ENCODE measurements at places on chromosomes 7 and 10. TPM values are rescaled to one million over a fixed set of nuclear protein-coding genes. Genes with fewer than 3 reads are reported as not detected.

GRCh38 chr10:53957401-53957800 is 843.6 kb downstream of the PCDH15 start:
- DNase-seq = no peak

- DNase-seq = no peak
Measured at GRCh38 chr10:49072166-49072885, 43.0 kb downstream of the VSTM4 start.

GRCh38 chr10:51832652-51833383 is 133.4 kb upstream of the CSTF2T start:
- peak; percentile 80 for DNase-seq

DNA sequence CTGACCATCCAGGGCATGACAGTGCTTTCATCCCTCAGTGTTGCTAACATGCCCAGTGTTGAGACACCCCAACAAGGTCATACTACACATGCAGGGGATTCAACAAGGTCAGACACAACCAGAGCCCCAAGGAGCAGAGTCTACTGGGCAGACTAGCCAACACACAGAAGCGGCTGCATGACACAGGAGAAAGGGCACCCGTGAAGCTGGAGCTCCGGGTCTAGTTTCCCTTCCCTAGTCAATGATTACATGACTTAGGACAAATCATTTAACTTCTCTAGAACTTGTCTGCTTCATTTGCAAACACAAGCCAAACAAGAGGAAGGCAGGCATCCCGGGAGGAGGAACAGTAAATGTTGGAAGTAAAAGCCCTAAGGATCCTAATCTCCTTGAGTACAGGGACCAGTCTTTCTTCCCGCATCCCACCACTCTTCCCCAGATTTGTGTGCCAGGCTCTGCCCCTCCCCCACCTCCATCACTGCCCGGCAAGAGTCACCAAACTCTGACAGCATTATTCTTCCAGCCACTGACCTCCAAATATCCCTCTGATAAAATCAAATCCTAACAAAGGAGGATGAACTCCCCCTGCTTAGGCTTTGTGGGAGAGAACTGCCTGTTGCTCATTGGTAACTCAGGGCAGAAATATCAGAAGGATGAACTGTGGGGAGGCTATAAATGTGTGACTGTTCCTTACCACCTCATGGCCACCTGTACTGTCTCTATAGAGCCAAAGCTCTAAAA is 104.3 kb downstream of the KCNMA1 start:
- DNase-seq = peak; percentile 66

DNA sequence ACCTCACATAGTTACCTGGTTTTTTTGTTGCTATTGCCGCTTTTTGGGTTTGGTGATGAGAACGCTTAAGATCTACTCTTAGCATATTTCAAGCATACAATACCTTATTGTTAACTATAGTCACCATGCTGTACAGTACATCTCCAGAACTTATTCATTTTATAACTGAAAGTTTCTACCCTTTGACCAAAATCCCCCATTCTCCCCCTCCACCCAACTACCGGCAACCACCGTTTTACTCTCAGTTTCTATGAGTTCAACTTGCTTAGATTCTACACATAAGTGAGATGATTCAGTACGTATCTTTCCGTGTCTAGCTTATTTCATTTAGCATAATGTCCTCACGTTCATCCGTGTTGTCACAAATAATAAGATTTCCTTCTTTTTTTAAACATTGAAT is 86.7 kb upstream of the IL6 start:
- DNase-seq = no peak

- peak; percentile 67 for DNase-seq
Measured at GRCh38 chr10:61397175-61397986, 55.8 kb downstream of the TMEM26 start.

DNA sequence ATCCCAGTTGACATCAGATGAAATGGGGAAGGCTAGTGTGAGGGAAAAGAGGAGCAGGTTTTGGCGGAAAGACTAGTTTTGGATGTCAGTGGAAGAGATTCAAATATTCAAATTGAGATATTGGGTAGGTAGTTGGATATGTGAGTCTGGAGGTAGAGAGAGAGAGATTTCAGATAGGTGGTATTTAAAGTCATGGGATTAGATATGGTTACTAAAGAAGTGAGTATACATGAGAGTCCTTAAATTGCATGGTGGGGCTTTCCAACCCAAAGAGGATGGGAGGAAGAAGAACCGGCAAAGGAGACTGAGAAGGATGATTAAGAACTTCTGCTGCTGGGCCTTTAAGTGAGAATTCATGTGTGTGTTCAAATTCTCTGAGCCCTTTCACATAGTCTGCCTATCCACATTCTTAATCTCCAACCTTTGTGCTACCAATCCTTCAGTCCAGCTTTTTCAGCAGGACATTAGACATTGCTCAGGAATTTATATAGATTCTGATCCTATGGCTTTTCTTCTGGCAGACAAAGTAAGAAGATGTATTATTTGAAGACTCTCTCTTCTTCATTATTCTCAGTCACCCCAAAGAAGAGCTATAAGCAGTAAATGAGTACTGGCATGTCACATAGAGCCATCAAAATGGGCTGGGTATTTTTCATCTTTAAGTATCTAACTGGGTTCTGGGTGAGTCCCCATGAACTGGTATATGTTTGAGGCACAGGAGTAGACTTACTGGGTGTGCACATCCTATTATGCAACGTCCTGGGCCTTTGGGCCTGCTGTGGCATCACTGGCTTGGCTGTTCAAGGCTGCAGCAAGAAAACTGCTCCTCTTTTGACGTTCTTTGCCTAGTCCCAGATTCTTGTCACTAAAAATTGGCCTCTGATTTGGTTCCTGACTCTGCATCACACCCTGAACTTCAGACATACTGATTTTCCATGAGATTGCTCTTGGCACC is 33.6 kb downstream of the ST7 start:
- no peak for DNase-seq

DNA sequence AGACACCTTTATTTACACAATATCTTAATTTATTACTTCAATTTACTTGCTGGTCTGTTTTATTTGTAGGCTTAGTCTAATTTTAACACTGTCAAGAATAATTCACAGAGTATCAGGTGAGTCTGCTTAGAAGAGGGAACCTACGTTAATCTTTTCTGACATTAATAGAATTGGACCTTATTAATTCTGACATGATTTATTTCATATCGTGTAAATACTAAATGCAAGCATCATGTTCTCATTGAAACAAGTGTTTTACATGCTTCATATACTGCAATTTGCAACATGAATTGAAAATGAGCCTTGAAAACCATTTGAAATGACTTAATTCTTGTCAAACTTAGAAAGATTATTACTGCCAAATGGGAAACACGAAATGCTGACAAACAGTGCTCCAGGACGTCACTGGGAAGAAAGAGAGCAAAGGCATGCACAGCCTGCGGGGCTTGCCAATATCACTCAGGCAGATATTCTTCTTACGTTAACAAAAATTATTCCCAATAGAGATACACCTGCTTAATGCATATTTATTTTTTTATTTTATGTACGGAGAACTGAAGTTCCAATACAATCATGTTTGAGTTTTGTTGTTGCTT is 282.0 kb upstream of the AKR1E2 start:
- no peak for DNase-seq

- peak; percentile 66 for DNase-seq
Measured at GRCh38 chr7:155069992-155070751, at the start of gene HTR5A. TSS of gene HTR5A (plus strand) at chr7:155070324. CDS start at chr7:155070900, 576 bp downstream.

DNA sequence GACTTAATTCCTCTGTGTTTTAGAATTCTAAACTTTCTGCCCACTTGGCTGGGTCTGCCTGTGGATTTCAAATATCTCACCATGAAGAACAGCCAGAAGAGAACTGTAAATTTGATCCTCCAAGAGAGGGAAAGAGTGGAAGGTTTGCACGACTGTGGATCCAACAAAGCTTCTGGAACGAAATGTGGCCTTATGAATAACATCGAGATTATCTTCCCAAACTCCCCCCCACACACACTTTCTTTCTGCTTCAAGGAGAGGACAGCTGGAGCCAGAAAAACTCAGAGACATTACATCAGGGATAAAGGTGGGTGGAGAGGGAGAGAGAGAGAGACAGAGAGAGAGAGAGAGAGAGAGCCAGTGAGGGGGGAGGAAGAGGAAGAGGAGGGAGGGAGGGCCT is 570.1 kb upstream of the MGMT start:
- DNase-seq = no peak

DNA sequence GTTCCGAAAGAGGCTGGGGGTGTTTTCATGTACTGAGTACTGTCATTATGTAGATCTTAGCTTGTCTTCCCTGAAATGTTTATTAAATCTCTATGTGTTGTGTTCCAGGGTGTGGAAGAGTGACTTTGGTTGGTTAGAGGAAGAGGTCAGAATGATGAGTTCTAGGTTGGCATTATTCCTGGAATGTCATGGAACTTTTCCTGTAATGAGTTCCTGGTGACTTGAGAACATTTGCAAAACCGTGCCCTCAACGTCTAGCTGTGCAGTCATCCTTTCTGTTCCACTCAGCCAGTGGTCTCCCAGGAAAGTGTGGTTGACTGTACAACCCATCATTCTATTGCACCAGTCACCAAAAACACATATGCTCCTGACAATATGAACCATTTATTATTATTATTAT is 129.6 kb downstream of the BICC1 start:
- peak; percentile 82 for DNase-seq

- DNase-seq = peak; percentile 76
Measured at GRCh38 chr7:141039376-141039775, 24.6 kb upstream of the MRPS33 start.

DNA sequence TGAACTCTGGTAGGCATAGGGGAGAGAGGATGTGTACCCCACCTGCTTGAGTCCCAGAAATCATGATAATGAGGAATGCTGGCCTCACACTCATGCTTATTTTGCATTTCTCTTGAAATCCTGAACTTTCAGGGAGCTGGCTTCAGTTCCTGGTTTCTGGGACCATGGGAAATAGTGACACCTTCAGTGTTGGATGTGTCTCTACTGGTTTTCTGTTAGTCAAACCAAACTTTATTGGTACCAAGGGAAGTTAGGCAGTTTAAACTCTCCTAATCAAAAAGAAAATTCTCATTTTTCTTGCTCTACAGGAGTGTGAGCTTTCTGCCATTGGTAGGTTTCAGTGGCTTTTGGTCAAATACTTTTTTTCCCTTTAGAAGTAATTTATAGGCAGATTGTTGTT is 11.8 kb upstream of the PCGF5 start:
- peak; percentile 30 for DNase-seq

DNA sequence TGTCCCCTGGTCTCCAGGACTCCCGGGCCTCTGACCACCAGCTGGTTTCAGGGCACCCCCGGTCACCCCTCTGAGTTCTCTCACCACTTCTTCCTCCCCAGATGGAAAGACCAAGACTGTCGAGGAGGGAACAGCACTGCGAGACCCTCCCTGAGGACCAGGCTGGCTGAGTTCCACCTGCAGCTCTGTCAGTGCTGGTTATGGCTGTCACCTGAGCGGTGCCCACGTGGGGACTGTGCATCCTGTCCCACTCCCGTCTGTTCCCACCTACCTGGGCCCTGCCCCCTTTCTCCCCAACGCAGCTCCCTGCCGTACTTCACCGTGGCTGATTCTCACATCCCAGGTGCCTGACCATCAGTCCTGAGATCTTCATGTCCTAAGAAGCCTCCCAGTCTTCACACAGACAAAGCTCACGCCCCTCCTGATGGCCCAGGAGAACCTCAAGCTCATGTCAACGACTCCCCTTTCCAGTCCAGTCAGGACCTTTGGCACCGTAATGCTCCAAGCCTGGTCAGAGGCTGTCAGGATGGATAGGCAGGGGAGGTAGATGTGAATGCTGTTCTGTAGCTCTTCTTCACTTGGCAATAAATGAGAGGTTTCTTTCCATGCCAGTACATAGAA is 159.7 kb downstream of the USP6NL start:
- no peak for DNase-seq

- no peak for DNase-seq
Measured at GRCh38 chr7:72465521-72465920, 53.4 kb upstream of the CALN1 start.

DNA sequence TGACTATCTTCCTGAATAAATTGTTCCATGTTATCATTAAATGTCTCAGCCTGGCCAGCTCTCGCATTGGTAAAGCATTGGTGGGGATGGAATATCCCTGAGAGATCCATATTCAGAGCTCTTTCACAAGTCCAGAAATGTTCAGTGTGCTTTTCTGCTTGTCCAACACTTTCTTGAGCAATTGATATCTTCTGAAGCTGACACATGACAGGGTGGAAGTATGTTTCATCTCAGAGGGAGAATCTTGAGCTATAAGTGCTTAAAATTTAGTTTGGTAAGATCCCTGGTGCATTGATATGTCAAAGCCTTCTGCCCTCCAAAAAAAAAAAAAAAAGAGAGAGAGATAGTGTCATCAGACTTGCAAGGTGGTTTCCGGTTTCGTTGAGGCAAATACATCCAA is 7.4 kb downstream of the IFIT3 start:
- no peak for DNase-seq

DNA sequence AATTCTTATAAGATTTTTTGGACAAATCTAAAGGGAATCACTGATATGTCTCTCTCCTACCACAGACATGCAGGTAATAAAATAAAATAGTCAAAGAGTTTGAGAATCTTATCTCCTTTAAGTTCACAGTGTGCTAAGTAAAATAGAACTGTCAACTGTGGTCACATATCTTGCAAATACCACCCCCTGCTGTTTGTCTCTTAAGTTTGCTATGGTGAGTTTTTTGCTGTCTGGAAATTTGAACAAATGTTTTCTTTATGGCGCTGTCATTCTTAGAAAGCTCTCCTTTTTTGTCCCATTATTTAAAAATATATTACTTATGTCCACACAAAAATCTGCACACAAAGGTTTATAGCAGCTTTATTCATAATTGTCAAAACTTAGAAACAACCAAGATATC is 19.6 kb downstream of the GIMAP5 start:
- peak; percentile 9 for DNase-seq

DNA sequence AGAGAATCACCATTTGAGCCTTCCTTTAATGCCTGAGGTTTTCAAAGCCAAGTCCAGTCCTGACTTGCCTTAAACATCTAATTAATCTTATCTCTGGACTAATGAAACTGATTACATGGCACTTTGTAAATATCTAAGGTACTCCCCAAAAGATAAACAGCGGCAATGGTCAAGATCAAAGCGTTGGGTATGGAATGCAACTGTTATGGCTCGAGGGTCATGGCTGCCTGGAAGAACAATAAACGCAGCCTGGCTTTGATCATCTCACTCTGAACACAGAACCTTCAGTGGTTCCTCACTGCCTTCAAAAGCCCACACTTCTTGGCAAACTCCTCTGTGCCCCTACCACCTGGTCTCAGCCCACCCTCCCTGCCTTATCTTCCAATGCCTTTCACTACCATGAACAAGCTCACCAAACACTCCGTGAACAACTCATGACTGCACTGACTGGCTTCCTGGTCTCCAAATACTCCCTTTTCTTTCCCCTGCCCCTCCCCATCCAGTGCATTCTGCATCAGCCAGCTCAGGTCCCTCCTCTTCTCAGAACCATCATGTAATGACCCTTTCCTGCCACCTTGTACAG is 150.2 kb upstream of the NFE2L3 start:
- DNase-seq = no peak

- no peak for DNase-seq
Measured at GRCh38 chr7:42167206-42167605, 69.8 kb downstream of the GLI3 start.

GRCh38 chr7:142123184-142123583 is 11.7 kb downstream of the MGAM2 start:
- DNase-seq = no peak

The CFTR gene
- not detected for total RNA-seq

The PPP2R2D gene
- total RNA-seq = 36.1 TPM

The MACROH2A2 gene
- total RNA-seq = 2.1 TPM

The HOGA1 gene
- total RNA-seq = 0.71 TPM

The DYNC1I1 gene
- total RNA-seq = 4.4 TPM

The FAM237B gene
- total RNA-seq = not detected

The AGR2 gene
- total RNA-seq = not detected

The ANKRD61 gene
- 1.2 TPM for total RNA-seq

The MSS51 gene
- 0.10 TPM for total RNA-seq

The NEURL1 gene
- 19.9 TPM for total RNA-seq

The EN2 gene
- not detected for total RNA-seq

The NOS3 gene
- total RNA-seq = not detected

The PRF1 gene
- not detected for total RNA-seq

The FEZF1 gene
- not detected for total RNA-seq

Data from M059J (cell line).